ENCODE measurements at places on chromosomes 5 and 9. TPM values are rescaled to one million over a fixed set of nuclear protein-coding genes. Genes with fewer than 3 reads are reported as not detected.

DNA sequence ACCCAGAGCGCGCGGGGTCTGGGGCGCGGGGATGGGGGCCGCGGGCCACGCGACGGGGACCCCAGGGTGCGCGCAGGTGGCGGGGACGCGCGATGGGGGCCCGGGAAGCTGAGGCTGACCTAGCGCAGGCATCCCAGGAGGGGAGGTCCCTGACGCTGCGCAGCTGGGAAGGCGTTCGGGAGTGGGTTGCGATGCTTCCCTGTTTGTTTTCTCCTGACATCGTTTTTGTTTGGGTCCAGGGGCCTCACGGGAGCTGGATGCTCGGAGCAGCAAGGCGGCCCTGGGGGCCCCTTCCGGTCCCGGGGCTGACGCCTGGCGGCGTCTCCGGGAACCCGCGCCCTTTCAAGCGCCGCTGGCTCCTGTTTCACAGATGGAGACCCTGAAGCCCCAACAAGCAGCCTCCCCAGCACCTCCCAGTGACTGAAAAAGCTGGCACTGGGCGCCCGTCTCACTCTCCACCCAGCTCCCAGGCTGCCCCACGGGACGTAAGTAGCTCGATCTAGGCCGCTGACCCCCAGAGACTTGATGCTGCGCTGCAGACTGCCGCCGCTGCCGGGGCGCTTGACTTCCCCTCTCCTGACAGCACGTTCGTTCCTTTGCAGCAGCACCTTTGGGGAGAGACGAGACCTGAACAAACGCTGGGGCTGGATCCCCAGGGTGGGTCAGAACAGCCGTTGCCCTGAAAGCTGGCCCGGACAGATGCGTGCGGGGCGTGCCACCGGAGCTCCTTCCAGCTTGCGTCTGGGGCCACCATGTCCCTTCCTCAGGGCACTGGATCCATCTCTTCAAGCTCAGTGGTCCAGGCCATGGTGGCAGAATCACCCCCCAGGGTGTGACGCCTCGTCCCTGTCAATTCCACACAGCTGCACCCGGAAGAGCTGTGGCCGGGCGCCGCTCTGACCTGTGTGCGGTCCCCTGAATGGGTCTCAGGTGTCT lies 593 bp downstream of the BRD3OS start:
- H3K27me3 ChIP-seq = no peaks in the 10 kb centered on the region
- H3K36me3 ChIP-seq = peaks cover 20% of the 10 kb centered on the region
- no peak overlapping the region for H3K27ac ChIP-seq
- peak; percentile 62 for DNase-seq

- no peak for DNase-seq
- no peaks in the 10 kb centered on the region for H3K27me3 ChIP-seq
- H3K36me3 ChIP-seq = no peaks in the 10 kb centered on the region
- no peaks in the 10 kb centered on the region for H3K4me1 ChIP-seq
These were observed 33.0 kb downstream of the MAMDC2 start for GRCh38 chr9:70076678-70077077.

GRCh38 chr9:136328011-136328621 lies 777 bp downstream of the GPSM1 start:
- no peaks in the 10 kb centered on the region for H3K27me3 ChIP-seq
- H3K27ac ChIP-seq = no peak overlapping the region
- peaks cover 26% of the 10 kb centered on the region for H3K4me1 ChIP-seq
- no peak overlapping the region for H3K4me3 ChIP-seq
- DNase-seq = peak; percentile 49

Gene PCDHGA3
- 1.5 TPM for polyA plus RNA-seq

GRCh38 chr5:117943541-117943940 lies 1044.8 kb downstream of the DTWD2 start:
- no peak overlapping the region for H3K4me3 ChIP-seq
- no peaks in the 10 kb centered on the region for H3K27me3 ChIP-seq
- H3K4me1 ChIP-seq = no peaks in the 10 kb centered on the region

GRCh38 chr9:115747731-115748130 lies 405.9 kb upstream of the PAPPA start:
- H3K27me3 ChIP-seq = no peaks in the 10 kb centered on the region
- no peak overlapping the region for H3K27ac ChIP-seq
- no peaks in the 10 kb centered on the region for H3K36me3 ChIP-seq
- H3K4me3 ChIP-seq = no peak overlapping the region
- DNase-seq = no peak
- H3K4me1 ChIP-seq = no peaks in the 10 kb centered on the region

DNA sequence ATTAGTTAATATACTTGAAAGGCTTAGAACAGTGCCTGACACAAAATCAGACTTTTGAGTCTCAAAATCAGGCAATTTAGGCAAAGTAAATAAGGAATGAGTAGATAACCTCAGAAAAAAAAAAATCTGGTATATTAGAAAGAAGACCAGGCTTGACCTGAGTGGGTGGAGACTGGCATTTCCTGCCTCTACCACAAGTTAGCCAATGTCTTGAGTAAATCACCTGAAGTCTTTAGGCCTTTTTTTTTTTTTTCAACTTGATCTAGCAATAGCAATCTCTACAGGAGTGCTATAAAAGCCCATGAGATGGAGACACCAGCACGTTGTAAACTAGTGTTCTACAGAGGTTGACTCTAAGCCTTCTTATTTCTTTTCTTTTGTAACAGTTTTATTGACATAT lies 104.2 kb upstream of the RASEF start:
- DNase-seq = no peak
- no peaks in the 10 kb centered on the region for H3K36me3 ChIP-seq
- H3K27me3 ChIP-seq = no peaks in the 10 kb centered on the region
- H3K4me3 ChIP-seq = no peak overlapping the region
- no peak overlapping the region for H3K27ac ChIP-seq

Measured in adrenal gland (tissue), 19 donors.